Kidney (tissue), 22 donors: ENCODE measurements at places on chromosomes 4 and X.

GRCh38 chrX:124232523-124233201, 99.8 kb upstream of the TEX13D start:
- DNase-seq = no peak

- no peak for DNase-seq
Observed at GRCh38 chrX:109831326-109831985, 98.4 kb upstream of the ACSL4 start.

DNA sequence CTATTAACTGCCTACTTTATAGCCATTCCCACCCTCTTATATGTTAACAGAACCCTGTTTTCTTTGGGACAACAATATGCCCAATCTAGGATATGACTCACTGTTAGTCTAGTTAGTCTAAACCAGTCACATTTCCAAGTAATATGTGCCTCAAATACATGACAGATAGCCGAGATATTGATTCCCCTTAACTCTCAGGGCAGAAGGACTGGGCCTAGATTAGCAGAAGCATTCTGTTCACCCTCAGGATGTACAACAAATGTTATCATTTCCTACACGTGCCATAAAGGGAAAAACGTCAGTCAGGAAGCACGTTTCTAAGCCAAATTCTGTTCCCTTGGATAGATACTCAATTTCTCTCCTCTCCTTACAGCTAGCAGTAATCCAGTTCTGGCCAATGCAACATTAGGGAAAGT, 114.1 kb downstream of the SLC10A7 start:
- DNase-seq = no peak

- no peak for DNase-seq
Observed at GRCh38 chr4:74499986-74500781, 55.2 kb downstream of the AREG start.

- no peak for DNase-seq
Observed at GRCh38 chr4:113614414-113614813, 147.1 kb downstream of the CAMK2D start.

- no peak for DNase-seq
Observed at GRCh38 chr4:47337893-47338292, 125.6 kb downstream of the COMMD8 start.

GRCh38 chr4:169438057-169438480, 167.3 kb upstream of the SH3RF1 start:
- DNase-seq = peak; percentile 65

DNA sequence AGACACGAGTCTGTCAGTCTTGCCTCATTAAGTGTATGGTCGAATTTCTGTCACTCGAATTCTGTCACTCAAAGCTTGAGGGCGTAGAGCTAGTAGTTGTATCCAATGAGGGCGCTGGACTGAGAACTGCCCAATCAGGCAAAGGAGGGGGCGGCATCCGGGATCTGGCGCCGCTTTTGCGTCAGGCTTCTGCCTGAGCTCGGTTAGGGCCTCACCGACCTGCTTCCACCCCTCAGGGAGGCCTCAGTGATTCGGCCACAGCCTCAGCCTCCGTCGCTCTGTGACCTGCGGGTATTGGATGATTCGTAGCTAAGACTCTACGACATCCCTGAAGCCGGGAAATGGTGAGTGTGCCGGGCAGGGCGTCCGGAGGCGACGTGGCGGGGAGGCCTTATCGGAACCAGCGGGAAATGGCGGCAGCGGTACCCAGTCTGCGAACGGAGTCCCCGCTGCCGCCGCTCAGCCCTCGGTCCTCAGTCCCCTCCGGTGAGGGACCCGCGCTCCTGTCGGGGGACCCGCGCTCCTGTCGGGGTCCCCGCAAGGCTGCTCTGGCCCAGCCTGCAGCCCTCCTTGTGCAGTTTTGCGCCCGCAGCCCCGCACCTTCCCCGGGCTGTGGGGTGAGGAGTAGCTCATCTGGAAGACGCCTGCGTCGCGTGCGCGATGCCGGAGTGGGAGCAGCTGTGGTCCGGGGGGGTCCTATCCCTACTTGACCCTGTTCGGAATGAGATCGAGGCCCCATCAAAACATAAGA, 88.3 kb downstream of the ZNF718 start:
- peak; percentile 91 for DNase-seq

GRCh38 chrX:471281-471680, 84.6 kb upstream of the PPP2R3B start:
- DNase-seq = no peak

GRCh38 chrX:131985526-131986049, 37.5 kb upstream of the STK26 start:
- DNase-seq = no peak

GRCh38 chrX:101370888-101371504, 15.0 kb downstream of the BTK start:
- DNase-seq = no peak

- peak; percentile 90 for DNase-seq
Observed at GRCh38 chrX:153687121-153688039, at the start of gene SLC6A8. Gene SLC6A8 (plus strand): TSS chrX:153687926. CDS start chrX:153688575, 649 bp downstream.

DNA sequence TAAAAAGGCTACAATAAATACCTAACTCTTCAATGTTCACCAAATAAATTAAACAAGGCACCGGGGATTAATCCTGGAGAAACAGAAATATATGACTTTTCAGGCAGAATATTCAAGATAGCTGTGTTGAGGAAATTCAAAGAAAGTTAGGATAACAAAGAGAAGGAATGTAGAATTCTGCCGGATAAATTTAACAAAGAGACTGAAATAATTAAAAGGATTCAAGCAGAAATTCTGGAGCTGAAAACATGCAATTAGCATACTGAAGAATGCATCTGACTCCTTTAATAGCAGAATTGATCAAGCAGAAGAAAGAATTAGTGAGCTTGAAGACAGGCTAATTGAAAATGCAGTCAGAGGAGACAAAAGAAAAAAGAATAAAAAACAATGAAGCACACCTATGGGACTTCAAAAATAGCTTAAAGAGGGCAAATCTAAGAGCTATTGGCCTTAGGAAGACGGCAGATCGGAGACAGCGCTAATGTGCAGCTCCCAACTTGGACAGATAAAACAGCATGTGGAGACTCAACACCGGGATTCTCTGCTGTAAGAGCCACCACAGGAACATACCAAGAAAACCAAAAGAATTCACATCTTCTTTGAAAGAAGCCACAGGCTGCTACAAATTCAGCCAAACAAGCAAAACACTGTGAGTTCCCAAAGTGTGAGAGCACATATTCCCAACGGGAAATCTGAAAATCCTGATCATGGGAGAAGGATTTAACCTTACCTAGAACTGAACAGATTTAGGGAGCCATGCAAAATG, 1290.9 kb downstream of the PCDH18 start:
- no peak for DNase-seq

- DNase-seq = peak; percentile 96
Observed at GRCh38 chrX:63754860-63755579, 30.0 kb downstream of the ARHGEF9 start.

GRCh38 chr4:30839583-30840520, 119.7 kb downstream of the PCDH7 start:
- DNase-seq = no peak

GRCh38 chrX:150573106-150573505, 4.7 kb downstream of the MTM1 start:
- no peak for DNase-seq

GRCh38 chrX:49171752-49172279, at the start of gene PLP2:
Gene PLP2 (plus strand): TSS chrX:49171898. CDS start chrX:49172001, 103 bp downstream.
- no peak for DNase-seq

DNA sequence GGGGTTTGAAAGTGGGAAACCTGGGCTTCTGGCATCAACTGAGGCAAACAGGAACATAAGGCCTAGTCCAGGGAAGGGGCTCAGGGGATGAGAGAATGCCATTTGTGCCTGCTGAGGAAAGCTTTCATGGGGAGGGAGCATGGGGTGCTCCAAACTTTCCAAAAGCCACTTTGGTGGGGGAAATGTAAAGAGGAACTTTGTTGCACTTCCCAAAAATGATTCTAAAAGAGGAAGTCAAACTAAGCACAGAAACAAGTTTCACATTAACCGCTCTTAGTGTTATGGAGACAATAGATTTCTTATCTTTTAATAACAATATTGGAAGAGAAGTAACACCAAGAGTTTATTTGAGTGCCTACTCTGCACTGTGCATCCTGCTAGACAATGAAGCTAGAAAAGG, 32.3 kb downstream of the GAB3 start:
- DNase-seq = no peak

DNA sequence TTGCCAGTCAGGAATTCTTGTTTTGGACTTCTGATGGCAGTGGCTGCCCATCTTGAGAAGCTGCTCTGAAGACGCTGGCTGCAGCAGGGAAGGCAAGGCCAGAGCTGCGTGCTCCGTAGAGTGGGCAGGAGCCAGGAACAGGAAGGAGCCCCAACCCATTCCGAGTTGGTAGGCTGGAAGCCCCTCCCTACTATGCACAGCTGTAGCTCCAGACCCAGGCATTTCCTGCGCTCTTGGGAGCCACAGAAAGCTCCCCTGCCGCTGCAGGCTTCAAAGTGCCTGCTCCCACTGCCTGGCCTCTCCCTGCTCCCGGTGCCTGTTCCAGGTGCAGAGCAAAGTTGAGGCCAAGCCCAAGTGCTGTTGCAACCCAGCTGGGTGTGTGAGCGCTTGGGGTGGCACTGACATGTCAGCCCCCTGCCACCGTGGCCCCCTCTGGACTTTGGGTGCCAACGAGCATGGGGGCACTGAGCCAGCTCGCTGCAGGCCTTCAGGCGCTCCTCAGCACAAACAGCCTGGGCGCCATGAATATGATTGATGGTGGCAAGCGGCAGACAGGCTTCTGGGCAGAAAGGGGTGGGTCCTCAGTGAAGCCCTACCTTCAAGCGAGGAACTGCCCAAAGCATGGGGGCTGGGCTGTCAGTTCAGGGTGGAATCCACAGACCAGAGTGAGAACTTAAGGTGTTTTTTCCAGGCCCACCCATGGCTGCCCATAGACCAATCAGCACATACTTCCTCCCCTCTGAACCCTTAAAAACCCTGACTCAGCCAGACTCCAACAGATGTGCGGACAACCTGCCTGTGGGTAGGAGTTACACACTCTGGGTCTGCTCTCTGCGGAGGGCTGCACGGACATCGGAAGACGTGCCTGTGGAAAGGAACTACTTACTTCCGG, 677.2 kb upstream of the INTU start:
- no peak for DNase-seq

GRCh38 chr4:140504261-140504660, 6.2 kb upstream of the MGAT4D start:
- no peak for DNase-seq

- DNase-seq = no peak
Observed at GRCh38 chr4:99379571-99379970, 27.0 kb upstream of the ADH1C start.

GRCh38 chrX:112058255-112058654, 24.3 kb downstream of the TRPC5 start:
- no peak for DNase-seq

GRCh38 chr4:35250331-35250730, 994.0 kb downstream of the ARAP2 start:
- DNase-seq = no peak

DNA sequence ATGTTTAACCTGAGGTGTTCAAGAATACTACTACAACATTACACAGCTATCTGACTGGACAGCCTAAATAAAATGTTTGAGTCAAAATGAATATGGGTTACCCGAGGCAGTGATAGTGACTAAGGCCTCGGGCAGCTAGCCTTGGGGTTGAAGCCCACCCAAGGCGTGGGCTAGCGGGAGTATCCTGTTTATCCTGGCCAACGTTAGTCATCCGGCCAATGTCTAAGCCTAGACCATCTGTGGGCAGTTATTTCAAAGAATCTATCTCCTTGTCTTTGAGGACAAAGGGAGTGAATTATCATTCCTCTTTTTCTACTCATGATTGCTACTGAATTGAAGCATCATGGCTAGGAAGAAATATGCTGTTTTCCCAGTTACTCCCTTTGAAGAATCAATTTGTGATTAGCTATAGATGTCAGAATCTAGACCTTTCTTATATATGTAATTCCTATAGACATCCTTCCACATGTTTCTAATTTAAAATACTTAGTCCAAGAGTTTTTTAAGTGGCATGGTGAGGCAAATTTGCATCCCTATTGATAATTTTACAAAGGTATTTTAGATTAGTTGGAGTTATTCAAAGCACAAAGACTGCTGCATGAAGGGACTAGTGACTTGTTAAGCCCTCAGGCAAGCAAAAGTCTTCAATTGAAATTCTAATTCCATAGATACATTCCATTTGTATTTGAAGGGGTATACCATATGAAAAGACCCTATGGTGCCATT, 6.0 kb upstream of the PDGFC start:
- no peak for DNase-seq

GRCh38 chr4:7191546-7192251, 639 bp upstream of the SORCS2 start:
- no peak for DNase-seq

DNA sequence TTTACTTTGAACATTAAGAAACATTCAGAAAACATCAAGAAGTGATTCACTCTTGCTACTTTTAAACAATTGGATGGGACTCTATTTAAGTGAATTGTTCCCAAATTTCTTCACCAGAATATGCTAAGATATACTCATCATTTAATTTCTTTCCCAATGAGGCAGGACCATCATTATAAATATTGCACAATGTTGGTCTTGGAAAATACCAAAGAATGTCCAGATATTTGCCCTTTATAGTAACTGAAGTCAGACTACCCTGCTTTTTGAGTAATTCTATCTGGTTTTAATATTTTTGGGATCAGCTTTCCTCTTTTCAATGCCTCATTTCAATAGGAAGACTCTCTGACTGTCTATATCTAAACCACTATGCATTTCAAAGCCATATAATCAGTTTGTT, 129.4 kb upstream of the TENM3 start:
- no peak for DNase-seq

DNA sequence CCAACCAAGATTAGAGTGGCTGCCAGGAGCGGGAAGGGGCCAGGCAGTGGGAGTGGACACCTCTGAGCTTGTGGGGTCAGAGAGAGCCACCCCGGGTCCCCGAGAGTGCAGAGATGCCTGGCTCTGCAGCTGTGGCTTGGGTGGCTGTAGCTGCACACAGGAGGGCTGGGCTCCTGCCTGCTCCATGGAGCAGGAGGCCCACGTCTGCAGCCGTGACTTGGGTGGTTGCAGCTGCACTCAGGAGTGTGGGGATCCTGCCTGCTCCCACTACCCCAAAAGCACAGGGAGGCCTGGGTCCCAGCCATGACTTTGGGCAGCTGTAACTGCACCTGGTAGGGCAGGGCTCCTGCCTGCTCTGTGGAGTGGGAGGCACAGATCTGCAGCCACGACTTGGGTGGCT, 28.7 kb upstream of the DIPK2B start:
- DNase-seq = no peak

DNA sequence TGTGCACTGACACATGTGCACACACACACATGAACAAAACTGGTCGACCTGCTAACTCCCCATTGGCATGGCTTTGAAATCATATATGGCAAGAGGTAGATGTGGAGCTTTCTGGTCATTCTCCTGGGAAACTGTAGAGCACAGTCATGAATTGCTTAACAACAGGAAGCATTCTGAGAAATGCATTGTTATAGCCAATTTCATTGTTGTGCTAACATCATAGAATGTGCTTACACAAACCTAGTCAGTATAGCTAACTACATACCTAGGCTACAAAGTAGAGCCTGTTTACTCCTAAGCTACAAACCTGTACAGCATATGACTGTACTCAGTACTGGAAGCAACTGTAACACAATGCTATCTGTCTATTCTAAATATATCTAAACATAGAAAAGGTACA, 134.2 kb upstream of the SH3RF1 start:
- DNase-seq = no peak

- DNase-seq = no peak
Observed at GRCh38 chr4:10354746-10355145, 102.5 kb downstream of the ZNF518B start.
